Fibroblast of skin of back (primary cell): ENCODE measurements at places on chromosomes 13 and 19.
A peak's percentile ranks its signal among the peaks of the same experiment; 100 is the strongest.

DNA sequence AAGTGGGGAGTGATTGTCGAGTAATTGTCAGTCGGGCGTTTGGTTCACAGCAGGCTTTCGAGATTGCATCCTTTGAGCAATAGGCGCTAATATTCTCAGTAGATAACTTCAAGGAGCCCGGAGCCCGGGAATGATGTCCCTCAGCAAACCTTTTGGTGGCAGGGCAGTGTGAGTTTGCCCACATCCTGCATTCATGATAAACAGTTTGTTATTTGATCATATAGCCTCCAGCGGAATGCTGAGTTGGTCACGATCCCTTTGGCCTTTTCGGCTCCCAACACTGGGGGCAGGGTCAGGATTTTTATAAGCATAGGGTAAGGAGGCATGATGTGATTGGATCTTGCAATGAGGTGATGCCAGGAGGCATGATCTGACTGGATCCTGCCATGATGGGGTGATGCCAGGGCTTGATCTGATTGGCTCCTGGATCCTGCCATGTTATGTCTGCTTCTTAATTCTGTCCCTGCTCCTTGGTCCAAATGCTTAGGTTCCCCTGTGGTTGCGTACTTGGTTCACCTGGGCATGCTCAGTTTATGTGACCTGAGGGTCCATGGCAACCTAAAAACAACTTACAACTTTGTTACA is 38.2 kb upstream of the IGSF23 start:
- DNase-seq, result no peak

- DNase-seq, result no peak
Measured at GRCh38 chr13:110431425-110432294, 124.6 kb downstream of the COL4A2 start.

DNA sequence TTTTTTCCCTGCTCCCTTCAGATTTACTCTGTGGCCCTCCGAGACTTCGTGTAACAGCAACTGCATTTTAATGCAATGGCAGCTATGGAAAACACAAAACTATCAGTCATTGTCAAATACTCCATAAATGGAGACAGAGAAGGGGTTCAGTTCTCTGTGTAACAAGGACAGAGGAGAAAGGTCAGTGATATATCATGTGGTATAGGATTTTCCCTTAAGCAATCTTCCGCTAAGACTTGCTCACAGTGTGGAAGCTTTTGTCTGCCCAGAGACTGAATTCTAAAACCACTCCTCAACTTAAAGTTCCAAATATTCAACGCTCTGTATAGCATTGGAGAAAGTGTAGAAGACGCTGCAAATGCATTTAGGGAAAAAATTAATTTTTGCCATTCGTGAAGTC is 111.3 kb upstream of the EDNRB start:
- DNase-seq, result no peak

DNA sequence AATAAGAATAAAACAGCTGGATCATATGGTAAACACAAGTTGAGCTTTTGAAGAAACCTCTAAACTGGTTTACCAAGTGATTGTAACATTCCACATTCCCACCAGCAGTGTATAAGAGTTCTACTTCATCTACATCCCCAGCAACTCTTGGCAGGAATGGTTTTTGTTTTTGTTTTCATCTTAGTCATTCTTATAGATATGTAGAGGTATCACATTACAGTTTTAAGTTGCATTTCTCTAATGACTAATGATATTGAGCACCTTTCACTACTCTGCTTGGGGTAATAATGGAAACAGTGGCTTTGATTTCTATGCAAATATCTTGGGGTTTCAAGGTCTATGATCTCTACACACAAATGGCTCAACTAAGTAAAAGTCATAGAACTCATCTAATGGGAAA is 614.5 kb downstream of the TBC1D4 start:
- peak; percentile 57 for DNase-seq

GRCh38 chr13:37621811-37622361 is 23.3 kb upstream of the POSTN start:
- no peak for DNase-seq

DNA sequence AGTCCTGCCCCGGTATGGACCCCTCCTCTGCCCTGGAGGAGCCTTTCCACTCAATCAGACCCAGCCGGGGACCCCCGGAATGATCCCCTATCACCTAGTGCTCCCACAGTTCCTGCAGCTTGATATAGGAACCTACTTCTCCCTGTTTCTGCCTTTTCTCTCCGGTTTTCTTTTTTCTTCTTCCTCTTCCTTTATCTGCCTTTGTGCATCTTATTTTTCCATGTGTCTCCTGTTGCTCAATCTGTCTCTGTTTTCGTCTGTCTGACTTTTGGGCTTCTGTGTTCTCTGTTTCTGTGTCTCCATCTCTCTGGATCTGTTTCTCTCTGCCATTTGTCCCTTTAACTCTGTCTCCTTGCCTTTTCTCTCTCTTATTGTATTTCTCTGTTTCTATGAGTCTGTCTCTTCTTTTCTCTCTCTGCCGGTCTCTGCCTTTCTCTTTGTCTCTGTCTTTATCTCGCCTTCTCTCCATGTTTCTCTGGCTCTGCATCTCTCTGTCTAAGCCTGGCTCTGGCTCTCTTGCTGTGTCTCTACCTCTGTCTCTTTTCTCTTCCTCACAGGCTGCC is 10.0 kb downstream of the MEGF8 start:
- no peak for DNase-seq

- DNase-seq, result peak; percentile 20
Measured at GRCh38 chr19:13281567-13282291, 131.5 kb downstream of the IER2 start.

DNA sequence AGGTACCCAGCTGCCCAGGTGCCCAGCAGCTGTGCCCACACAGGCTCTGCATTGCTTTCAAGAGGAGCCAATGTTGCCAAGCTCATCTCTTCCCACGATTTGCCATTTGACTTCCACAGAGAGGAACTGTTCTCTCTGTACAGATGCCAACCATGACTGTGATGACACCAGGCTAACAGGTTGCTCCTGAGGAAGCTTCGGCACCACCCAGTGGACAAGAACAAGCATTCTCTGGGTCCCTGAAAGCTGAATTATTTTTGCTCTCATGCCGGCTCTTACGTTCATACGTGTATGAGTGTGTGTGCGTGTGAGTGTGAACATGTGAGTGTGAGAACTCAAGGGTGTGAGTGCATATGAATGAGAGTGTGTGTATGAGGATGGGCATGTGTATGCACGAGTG is 535.2 kb downstream of the LIG4 start:
- no peak for DNase-seq

DNA sequence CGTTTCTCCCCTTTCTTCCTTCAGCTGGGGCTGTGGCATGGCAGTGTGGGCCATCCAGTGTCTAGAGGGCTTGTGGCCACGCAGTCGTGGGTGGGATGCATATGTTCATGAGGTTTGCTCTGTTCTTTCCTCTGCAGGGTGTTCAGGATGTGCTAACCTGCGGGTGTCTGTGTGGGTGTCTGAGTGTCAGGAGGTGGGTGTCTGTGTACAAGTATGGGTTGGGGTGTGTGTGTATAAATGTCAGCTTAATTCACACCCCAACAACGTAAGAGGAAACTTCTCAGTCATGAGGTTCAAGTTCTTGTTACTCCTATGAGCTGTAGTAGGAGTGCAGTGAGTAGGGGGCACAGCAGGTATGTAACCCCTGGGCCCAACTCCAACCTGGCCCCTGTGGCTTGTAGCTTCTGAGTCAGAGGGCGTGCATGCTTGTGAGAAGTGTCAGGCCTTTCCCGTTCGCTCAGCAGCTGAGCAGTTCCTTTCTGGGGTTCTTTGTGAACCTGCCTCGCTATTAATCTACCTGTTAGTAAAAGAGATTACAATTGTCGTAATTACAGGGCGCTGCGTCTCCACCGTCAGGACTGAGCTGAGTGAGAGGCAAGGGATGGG is 49.1 kb downstream of the NFIX start:
- DNase-seq, result no peak

- no peak for DNase-seq
Measured at GRCh38 chr13:72689181-72689696, 38.2 kb downstream of the MZT1 start.

GRCh38 chr13:43763143-43763759 is 23.5 kb downstream of the ENOX1 start:
- DNase-seq, result no peak

DNA sequence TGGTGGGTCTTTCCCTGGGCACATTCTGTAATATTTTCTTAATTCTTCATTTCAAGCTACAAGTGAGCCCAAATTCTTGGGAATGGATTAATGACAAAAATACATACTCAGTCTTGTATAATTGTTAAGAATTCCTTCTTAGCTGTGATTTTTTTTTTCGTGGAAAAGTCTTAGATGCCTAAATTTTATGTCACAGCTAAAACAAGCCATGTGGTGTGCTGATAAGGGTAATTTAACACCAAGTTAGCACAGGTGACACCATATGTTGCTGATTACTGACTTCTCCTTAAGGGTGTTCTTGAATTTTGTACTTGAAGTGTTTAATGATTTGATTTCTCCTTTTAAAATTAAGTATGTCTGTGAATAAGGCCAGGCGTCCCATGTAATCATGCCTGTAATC is 29.3 kb downstream of the WDFY2 start:
- no peak for DNase-seq

GRCh38 chr19:32580353-32580900 is 563 bp upstream of the PDCD5 start:
- no peak for DNase-seq

DNA sequence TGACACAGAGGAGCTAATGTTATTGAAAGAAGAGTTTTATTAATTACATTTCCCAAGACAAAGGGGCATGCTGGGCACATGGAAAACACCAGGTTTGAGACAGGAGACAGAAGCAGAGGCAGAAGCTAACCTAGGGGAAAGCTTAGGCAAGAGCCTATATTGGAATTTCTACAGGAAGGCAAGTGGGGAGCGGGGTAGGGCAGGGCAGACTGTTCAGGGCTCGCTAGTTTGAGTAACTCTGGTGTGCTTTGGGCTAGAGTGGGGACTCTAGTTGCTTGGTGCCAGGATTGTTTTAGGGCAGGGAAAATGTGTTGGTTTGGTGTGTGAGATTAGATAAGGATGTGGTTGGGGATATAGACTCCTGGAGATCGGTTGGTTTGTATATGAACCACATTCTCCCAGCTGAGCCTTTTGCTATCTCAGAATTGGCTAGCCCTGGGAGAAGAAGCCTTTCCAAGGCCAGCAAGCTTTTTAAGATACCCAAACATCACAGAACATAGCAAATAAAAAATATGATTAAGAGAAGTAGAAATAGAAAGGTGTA is 8.4 kb upstream of the UFM1 start:
- DNase-seq, result no peak

DNA sequence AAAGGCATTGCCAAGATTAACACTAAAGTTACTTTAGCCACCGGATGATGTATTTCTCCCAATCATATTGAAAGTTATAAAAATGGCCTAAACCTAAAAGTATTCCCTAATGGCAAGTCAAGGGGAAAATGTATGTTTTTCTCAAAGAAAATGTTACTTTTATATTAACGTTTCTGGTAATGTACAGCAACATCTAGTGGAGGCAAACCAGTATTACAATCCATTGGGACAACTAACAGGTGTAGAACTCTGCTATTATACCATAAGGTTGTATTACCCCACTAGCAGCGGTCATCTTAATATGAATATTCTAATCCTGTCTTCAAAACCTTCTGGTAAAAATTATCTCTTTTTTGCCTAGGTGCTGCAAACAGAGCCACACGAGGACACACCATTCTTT is 69.2 kb downstream of the ZNF100 start:
- DNase-seq, result peak; percentile 13

- no peak for DNase-seq
Measured at GRCh38 chr19:8517551-8518442, 3.8 kb upstream of the ZNF414 start.

DNA sequence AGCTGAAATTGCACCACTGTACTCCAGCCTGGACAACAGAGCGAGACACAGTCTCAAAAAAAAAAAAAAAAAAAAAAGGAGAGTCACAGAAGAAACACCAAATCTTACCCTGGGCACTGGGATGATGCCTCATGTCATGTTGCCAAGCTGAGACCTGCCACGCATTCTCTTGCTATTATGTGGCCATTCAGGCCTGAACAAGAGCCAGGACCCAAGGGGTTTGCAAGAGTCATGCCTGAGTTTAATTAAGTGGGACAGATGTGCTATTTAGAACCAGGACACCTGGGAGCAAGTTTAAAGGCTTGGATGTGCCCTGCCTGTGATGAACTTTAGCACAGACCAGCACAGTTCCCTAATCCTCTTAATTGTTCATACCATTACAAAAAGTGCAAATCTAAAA is 9.8 kb downstream of the PNMA8A start:
- DNase-seq, result no peak

DNA sequence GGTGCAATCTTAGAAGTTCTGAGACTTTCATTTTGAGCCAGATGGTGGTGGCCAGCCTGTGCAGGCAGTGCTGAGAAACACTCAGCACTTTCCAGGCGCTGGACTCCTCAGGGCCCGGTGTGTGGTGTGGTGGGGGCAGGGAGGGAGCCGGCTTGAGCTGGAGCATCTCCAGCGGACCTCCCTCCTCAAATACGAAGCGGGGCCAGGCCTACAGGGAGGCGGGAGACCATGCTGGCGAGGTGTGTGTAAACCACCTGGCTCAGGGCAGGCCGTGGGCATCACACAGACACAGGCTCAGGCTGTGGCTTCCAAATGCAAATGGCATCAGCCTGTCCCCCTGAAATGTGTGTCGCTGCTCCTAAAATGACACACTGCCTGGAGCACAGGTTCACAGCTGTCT is 33.3 kb upstream of the RANBP3 start:
- DNase-seq, result no peak

DNA sequence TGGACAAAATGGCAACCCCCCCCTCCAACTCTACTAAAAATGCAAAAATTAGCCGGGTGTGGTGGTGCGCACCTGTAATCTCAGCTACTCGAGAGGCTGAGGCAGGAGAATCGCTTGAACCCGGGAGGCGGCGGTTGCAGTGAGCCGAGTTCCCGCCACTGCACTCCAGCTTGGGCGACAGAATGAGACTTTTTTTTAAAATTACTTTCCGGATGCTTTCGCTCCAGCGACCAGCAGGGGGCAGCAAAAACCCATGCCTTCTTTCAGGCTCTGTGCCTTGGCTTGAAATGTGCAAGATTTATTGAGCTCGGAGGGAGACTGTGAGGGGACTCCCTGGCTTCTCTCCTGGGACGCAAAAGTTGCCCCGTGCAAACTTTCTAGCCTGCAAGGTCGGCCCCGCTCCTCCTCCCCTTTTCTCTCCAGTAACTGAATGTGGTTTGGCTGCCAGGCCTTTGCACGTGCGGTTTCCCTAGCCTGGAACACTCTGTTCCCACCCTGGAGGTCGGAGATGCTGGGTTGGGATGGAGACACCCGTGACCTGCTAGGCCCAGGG is 61.4 kb upstream of the NFIC start:
- DNase-seq, result peak; percentile 63

DNA sequence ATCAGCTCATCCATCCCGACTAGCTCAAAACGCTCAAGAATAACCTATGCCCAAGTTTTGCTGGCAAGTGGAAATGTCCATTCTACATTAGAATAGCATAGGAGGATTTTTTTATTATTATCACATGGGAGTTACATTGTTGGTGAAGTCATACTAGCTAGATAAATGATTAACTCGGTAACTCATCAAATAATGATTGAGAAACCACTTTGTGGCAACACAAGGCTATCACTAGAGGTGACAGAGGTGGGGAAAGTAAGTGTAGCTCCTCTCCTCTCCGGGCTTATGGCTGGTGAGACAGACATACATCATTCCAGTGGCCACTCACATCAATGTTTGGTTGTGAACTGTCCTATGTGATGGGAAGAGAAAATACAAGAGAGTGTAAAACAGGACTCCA is 161.6 kb downstream of the ZIC5 start:
- DNase-seq, result no peak
